Dermis microvascular lymphatic vessel endothelial cell (primary cell): ENCODE measurements at places on chromosomes 7 and 10. TPM values are rescaled to one million over a fixed set of nuclear protein-coding genes. Genes with fewer than 3 reads are reported as not detected.

The ZNF518A gene
- 8.2 and 11.5 TPM in 2 replicates for total RNA-seq

The LRIT1 gene
- not detected in 2 replicates for total RNA-seq

The NAT16 gene
- total RNA-seq = not detected in 2 replicates

The CYP26A1 gene
- 0.63 and 0.77 TPM in 2 replicates for total RNA-seq

The CLCN1 gene
- total RNA-seq = not detected in 2 replicates

The TMEM213 gene
- not detected in 2 replicates for total RNA-seq

The MYH16 gene
- total RNA-seq = under 0.01 and 0.13 TPM in 2 replicates
